Glomerular endothelial cell (primary cell): ENCODE measurements at places on chromosomes 3 and 15.

- DNase-seq: no peak
These were observed 475.2 kb upstream of the TGFBR2 start for GRCh38 chr3:30131191-30131590.

DNA sequence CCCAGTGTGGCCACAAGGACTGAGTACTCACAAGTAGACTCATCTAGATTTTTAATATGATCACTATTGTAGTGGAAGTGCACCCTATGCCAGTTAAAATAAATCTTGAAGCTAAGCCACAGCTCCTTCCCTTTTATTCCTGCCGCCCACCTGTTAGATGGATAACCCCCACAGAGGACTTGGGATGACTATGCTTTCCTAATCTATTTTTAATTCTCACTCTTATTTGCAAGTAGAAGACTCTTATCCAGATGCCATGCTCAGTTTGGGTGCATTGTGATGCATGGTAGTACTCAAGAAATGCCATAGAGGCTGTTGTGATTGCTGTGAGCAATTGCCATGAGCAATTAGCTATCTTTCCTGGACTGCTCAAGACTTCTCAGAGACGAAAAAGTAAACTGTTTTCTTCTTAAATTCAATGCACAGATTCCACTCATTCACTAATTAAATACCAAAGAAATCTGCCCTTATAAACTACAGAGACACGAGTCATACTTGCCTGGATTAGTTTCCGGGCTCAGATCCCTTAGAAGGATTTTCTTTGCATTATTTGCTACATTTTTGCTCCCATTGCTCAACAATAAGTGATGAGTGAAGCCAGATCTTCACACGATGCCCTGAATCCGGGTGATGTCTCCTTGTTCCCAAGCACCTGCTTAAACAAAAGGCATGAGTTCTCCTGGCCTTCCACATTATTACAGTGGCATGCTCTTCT, 472.1 kb downstream of the SOX2 start:
- no peak for DNase-seq

- no peak for DNase-seq
These were observed 110.4 kb downstream of the IL12A start for GRCh38 chr3:160098926-160099626.

DNA sequence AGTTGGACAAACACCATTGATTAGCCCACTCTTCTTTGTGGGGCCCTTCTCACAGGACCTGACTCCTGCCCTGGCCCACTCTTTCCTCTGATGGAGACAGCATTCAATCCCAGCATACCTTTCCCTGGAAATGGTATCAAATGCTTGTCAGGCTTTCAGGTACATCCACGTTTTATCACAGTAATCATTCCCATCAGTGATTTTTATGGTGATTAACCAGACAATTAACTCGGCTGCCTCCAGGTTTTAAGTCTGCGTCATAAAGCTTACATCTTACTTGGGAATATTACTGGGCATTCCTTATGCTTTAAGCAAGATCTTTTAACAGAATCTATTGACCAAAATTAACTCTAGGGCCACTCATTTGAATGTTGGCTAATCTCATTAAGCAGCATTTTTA, 33.4 kb downstream of the LRRK1 start:
- no peak for DNase-seq

DNA sequence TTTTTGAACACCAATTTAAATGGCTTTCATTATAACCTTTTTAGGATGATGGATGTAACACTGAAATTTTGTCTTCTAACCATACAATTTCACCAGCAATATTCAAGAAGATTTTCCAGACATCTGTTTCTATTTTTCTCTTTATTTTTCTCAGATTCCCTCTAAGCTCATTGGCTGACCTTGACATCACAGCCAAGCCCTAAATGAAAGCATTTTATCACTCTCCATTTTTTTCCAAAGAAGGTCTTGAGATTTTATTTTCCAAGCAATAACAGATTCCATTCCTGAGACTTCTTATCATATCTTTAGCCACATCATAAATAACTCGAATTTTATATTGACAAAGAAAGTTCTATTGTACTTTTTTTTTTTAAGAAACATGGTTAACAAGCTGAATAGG, 392.6 kb upstream of the THBS1 start:
- no peak for DNase-seq

GRCh38 chr3:108408883-108409799, 101.3 kb downstream of the MYH15 start:
- no peak for DNase-seq

GRCh38 chr3:131075632-131076328, 49.1 kb downstream of the NEK11 start:
- no peak for DNase-seq

DNA sequence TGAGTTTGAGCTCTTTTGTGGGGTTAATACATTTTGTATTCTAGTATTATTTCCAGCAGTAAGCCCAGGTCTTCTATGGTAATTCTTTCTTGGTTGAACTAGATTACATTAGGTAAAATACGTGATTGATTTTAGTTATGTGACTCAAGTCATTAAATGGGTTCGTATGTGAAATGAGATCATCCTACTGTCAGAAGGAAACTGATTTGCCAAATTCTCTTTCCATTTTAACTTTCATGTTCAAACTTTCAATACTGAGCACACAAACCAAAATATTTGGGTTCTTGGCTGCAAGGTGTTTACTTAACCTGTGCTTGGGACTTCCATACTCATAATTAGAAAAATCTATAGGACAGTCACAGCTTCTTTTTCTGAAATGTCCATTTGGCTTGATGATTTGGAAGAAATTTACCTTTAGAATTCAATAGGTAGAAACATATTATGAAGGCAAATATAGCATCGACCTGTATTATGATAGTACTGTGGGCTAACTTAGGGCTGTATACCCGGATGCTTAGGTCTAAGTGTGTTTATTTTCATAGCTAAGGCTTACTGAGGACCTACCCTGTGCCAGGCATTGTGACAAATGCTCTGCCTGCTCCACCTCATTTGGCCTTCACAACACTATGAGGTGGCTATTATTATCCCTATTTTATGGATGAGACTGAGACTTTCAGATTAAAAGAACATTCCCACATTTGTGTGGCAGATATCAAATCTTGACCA, 631.8 kb upstream of the GRM7 start:
- DNase-seq: no peak

DNA sequence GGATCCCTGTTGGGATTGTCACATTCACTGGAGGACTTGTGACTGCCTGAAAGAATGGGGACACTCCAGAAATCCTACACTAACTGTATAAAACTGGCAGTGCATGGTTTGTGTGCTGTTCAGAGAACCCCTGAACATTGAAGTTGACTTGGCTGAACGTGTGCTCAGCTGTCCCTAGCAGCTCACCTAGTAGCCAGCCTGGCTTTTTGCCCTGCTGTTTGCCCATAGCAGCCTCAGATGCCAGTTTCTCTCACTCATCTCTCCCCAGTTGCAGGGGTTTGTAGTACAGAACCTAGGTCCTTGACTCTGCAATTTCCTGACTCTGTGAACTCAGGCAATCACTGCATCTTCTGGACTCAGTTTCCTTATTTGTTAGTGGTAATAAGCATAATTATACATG, 63.0 kb downstream of the KCNAB1 start:
- no peak for DNase-seq

GRCh38 chr15:35618260-35619188, 72.6 kb upstream of the DPH6 start:
- no peak for DNase-seq

- DNase-seq: peak; percentile 69
These were observed 129.9 kb upstream of the TGFBR2 start for GRCh38 chr3:30476368-30477084.

DNA sequence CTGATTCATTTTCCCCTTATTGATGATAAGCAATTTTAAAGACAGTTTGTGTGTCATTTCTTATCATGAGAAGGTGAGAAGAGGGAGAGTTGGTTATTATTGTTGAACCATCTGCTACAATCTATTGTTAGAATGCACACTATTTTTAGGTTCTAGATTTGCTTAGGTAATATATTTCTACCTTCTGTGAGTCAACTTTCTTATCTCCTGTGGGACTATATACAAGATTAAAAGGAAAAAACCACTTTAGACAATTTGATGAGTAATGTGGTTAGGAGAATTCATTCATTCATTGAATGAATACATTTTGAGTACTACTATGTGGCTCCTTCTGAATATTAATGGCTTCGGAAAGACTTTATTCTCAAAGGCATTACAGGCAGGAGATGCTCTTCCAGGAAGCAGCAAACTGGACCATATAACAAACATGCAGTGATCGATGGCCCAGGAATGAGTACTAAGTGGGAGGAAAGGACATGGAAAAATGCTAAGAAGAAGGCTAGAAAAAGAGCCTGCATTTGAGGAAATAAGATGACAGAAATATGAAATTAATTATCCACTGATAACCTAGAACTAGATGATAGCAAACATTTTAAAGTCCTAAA, 22.4 kb downstream of the SPTSSB start:
- DNase-seq: no peak

DNA sequence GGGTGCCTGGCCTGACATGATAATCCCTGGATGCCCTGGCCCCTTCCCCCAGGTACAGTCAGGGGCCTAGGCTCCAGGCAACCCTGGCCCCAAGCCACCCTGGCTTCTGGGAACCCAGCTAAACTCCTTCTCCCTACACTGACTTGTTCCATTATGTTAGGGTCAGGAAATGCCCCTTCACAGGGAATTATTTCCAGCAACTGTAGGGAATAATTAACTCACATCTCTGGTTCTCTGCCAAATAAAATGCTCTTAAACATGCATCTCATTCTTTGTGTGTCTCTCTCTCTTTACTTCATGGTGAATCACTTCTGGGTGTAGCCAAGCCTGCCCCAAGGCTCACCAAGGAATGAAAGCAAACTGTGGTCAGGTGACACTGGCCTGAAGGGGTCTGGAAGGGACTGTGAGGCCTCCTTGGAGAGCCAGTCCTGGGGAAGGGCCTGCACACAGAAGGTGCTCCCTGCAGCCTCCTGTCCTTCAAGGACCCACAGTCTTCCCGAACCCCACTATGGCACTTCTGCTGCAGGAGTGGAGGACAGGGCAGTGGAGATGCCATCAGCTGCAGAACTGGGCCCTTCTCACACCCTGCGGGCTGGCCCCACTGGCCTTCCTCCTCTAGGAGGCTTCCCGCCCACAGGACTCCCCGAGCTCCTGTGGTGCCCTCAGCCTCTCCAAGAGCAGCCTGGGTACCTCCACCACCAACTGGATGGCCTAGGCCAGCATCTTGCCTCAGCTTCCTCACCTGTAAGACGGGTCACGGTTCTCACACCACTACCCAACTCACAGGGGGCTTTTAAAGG, 17.6 kb downstream of the TKT start:
- DNase-seq: peak; percentile 83

- no peak for DNase-seq
These were observed at the start of gene ARPIN for GRCh38 chr15:89912674-89913396. TSS of gene ARPIN (minus strand) at chr15:89912952. CDS start at chr15:89912835, 117 bp downstream.

- no peak for DNase-seq
These were observed 383.6 kb downstream of the LPP start for GRCh38 chr3:188537606-188538005.

GRCh38 chr3:157069846-157070677, 89.9 kb downstream of the CCNL1 start:
- DNase-seq: no peak

DNA sequence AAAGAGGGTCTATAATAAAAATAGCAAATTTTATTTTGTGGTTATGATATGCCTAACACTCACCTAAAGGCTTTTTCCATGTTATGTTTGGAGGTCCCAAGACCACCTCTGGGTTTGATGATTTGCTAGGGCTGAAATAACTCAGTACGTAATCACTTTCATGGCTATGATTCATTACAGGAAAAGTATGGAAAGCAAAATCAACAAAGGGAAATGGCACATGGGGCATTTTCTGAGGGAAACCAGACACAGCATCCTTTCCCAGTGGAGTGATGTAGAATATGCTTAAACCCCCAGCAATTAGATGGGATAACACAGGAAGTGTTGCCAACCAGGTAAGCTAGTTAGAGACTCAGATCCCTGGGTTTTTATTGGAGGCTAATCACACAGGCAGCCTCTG, 701.6 kb upstream of the CBLB start:
- peak; percentile 57 for DNase-seq

DNA sequence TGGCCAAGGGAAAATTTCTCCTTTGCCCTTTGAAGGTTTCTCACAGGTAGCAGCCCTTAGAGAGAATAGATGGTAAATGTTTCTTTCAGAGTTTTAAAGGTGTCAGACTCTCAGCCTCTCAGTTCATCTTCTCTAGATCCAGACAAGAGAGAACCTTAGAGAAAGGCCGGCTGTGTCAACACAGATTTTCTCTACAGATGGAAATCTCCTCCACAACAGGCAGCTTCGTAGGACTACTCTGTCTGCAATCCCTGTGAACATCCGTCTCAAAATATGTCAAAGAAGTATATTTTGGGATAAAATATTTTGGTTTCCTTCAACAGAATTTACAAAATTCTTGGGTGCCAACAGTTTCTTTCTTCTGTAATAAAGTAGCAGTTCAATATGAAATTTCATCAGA, 282.1 kb upstream of the POU1F1 start:
- DNase-seq: no peak

DNA sequence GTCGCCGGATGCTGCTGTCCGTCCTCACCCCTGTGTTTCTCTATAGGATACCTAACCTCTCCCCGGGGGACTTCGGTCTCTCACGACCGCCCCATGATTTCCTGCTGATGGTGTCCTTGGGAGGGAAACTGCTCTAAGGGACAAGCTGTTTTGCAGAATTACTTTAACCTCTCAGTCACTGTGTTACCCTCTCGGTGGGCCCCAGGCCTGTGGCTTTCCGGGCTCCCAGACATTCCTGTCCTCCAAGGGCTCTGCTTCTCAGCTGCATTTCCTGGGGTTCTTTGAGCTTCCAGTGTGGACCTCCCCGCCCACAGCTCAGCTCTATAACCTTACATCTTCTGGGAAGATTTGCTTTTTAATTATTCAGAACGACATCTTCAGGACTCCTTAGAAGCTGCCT, 40.9 kb downstream of the CHST2 start:
- no peak for DNase-seq

GRCh38 chr3:149751551-149751950, 738 bp downstream of the COMMD2 start:
- DNase-seq: no peak

DNA sequence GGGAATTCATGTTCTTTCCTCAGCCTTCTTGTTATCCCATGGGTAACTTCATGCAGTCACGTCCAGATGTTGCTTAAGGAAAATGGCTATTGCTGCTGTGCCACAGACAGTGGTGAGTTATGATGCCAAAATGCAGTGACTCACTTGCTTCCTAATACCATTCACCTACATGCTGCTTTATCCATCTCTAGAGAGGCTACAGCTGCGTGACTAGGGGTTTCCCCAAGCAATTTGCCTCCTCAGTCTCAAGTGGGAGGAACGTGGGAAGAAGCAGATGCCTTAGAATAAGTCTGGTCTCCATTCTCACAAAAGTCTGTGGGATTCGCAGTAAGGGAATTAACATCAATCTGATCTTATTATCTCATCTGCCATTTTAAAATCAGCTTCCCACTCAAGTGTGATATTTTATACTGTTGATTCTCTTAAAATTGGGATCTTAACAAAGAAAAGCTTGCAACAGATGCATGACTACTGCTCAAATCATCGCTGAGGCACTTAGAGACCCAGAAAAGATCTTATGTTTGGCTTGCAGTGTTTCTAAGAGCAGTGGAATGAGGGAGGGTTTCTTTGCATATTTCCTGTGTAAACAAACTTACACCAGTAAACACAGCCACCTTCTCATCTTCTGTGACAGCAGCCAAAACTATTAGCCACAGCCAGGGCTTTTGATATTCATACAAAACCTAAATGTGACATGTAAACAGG, 62.0 kb upstream of the ACP3 start:
- DNase-seq: no peak
